Suppressor macrophage treated with lipopolysaccharide for 1 hour (primary cell): ENCODE measurements at places on chromosomes 13 and 19.

GRCh38 chr13:111267784-111268183, 52.7 kb upstream of the TEX29 start:
- DNase-seq, result no peak

DNA sequence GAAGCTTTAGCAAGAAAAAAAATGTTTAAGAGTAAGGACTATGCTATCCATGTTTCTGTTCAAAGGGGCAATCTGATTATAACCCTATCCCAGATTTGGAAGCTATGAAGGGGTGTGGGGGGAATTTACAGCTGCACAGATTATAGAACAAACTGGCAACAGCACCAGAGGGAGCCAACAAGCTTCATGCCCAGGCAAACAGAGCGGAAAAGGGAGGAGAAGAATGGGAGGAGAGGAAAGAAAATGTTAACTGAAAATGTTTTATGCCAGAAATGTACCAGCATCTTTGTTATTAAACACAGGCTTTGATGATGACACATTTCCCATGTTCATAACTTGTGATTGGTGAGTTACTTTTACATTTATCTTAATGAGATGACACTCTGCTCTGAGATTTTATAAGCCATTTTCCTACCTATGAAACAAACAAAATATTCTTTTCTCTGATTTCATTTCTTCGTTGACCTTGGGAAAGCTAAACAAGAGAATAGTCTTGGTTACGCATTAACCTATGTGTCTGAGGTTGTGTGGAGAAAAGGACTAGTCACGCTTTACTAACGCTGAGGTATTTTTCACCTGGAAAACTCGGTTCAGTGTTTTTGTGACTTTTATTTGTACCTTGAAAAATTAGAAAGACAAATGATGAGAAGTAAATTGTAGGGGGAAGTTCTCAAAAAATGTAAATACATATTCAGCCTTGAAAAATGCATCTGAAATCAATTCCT, 235.8 kb upstream of the MIR17HG start:
- DNase-seq, result no peak

DNA sequence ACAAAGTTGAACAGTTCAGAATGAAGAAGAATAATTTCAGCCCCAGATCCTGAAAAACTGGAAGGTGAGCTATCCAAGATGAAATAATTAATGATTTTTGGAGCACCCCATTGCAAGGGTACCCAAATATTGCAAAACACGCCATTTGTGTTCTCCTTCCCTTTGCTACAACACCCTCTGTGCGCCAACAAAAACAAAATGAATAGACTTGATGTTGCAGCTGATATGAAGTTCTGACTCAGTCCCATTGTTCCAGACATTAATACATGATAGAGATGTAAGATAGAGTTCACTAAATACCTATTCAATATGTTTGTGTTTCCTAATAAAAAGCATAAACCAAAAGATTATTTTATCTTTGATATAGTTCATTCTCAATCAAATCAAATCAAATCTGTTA, 287.5 kb upstream of the SOX21 start:
- DNase-seq, result no peak

- no peak for DNase-seq
These were observed 2412.4 kb downstream of the PCDH9 start for GRCh38 chr13:64817691-64818090.

DNA sequence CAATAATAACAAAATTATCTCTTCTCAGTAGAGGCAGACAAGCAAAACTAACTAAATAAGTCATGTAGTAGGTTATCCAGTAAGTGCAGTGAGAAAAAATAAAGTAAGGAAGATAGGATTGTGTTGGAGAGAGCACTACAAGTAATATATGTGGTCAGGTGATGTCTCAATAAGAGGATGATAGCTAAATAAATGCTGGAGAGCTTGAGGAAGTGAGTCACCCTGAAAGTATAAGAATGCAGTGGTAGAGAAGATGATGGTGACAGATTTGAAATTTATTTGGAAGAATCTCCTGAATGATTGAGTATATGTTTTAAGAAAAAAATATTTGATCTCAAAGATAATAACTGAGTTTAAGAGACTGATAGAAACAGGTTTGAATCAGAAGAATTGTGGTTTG, 152.2 kb upstream of the PRR20A start:
- DNase-seq, result no peak

GRCh38 chr13:80551650-80552497, 210.9 kb upstream of the SPRY2 start:
- DNase-seq, result peak; percentile 32

DNA sequence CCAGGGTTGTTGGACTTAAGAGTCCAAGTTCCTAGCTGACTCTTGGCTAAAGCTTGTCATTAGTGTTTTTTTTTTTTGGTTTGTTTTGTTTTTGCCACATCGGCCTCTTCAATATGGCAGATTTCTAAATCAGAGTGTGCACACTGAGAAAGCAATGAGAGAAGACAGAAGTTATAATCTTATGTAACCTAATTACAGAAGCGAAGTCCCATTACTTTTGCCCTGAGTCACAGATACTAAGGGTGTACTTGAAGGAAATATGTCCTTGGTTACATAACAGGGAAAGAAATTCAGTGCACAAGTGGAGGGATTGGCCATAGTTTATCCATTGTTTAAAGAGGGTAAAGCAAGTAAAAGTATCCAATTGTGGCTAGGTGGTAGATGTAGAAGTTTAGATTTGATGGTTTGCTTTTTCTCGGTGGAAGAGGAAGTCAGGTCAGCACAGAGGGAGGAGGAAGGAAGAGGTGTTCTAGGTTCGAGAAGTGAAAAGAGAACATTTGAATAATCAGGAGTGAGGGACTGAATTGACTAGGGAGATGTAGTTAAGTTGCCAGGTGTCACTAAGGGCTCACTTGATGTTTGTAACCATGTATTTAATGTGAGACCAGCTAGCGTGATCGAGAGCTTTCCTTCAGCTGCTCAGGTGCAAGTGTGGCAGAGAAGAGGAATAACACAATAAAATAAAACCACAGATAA, 12.2 kb downstream of the GTF2F2 start:
- DNase-seq, result peak; percentile 25

DNA sequence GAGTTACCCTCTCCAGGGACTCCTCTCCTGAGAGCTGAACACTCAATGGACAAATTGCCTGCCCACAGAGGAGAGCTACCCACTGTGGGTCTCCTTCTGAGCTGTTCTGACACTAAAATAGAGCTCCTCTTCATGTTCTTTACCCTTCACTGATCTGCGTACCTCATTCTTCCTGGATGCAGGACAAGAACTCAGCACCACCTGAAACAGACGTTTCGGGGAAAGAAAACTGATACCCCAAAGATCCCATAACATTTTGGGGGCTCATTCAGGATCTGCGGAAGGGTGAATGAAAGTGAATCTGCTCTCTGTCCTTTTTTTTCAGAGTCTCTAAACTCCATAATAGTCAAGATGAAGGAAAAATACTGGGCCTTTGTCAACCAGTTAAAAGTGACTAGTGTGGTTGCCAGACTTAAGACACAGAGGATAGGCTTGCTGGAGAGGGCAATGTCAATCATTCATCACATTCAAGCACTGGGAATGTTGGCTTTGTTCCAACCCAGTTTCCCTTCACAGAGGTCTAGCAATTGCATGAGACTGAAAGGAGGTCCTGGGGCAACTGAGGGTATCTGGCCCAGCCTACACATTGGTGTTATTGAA, 136.7 kb upstream of the SLITRK6 start:
- no peak for DNase-seq

- no peak for DNase-seq
These were observed 13.0 kb upstream of the FPR3 start for GRCh38 chr19:51781999-51782398.

GRCh38 chr19:1170938-1171754, 2.9 kb downstream of the SBNO2 start:
- no peak for DNase-seq

DNA sequence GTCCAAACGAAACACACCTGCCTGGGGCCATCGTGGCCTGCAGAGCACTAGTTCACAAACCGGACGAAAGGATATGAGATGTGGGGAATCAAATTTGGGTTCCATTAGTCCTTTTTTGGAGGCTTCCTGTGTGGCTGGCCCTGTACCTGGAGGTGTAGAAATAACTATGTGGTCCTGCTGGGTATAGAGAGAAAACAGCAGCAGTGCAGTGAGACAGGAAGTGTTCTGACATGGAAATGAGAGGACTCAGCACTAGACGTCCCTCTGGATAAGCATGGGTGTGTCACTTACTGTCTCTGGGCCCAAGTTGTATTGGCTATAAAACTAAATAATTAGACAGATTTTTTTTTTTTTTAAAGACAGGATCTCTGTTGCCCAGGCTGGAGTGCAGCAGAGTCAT, 12.3 kb downstream of the KDELR1 start:
- no peak for DNase-seq

GRCh38 chr13:64371045-64371444, 2859.1 kb downstream of the PCDH9 start:
- DNase-seq, result no peak

- DNase-seq, result no peak
These were observed 118.7 kb downstream of the RNF17 start for GRCh38 chr13:24882665-24883064.

GRCh38 chr19:38317104-38317612, 1.4 kb upstream of the YIF1B start:
- peak; percentile 59 for DNase-seq

DNA sequence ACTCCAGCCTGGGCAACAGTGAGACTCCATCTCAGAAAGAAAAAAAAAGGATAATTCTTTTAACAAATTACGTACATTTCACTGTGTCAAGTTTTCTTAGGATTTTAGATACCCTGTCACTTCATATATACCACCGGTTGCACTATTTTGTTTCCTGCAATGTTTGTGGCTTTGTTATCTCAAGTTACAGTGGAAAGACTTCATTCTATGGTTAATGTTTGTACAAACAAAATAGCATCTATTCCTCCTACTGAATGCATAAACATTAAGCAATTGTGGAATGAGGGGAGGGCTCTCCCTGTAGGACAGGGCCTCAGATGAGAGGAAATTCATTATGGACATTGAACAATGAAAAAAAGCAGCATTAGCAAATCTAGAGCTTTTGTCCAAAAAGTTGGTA, 120.1 kb downstream of the DNAJC3 start:
- DNase-seq, result no peak

DNA sequence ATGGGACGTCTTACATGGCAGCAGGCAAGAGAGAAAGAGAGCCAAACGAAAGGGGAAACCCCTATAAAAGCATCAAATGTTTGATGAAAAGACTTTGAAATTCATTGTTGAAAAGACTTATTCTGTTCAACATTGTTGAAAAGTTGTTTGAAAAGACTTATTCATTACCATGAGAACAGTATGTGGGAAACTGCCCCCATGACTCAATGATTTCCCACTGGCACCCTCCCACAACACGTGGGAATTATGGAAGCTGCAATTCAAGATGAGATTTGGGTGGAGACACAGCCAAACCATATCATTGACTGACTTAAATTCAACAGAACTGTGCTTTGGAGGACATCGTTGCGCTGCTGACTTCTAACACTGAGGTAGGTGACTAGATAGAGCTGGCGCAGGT, 48.0 kb upstream of the RCBTB2 start:
- no peak for DNase-seq

- DNase-seq, result no peak
These were observed 108.6 kb downstream of the ELF1 start for GRCh38 chr13:40910324-40911050.

GRCh38 chr19:28680111-28680510, 532.8 kb downstream of the UQCRFS1 start:
- no peak for DNase-seq

DNA sequence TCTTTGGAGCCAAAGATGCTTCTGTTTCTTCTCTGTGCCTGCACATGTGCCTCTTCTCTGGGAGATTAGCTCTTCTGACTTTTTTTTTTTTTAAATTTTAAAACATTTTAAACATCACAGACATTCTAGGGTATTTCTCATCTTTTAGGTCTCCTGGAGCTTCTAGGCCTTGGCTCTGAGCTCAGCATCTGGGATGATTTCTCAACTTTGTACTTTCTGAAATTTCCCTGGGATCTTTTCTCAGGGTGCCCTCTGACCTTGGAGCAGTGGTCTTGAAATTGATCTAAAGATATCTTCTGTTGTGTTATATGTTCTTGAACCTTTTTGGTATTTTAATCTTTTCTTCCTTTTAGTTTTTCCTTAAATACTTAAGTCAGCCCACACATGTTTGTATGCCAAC, 6.2 kb downstream of the WASF3 start:
- DNase-seq, result no peak

- no peak for DNase-seq
These were observed 120.1 kb downstream of the ZNF486 start for GRCh38 chr19:20287070-20287469.
